ENCODE measurements at places on chromosomes 4 and X. TPM values are rescaled to one million over a fixed set of nuclear protein-coding genes. Genes with fewer than 3 reads are reported as not detected.
A peak's percentile ranks its signal among the peaks of the same experiment; 100 is the strongest.

GRCh38 chr4:2886622-2887021 is 43.0 kb downstream of the ADD1 start:
- H3K4me3 ChIP-seq, result no peak overlapping the region
- H3K36me3 ChIP-seq, result peaks cover 19% of the 10 kb centered on the region
- no peak for DNase-seq
- no peaks in the 10 kb centered on the region for H3K27me3 ChIP-seq
- no peak overlapping the region for H3K27ac ChIP-seq
- peaks cover 6% of the 10 kb centered on the region for H3K4me1 ChIP-seq

- peaks cover 2% of the 10 kb centered on the region for H3K36me3 ChIP-seq
- peak overlapping the region; percentile 11 for H3K4me3 ChIP-seq
- no peak overlapping the region for H3K27ac ChIP-seq
- no peak for DNase-seq
Observed at GRCh38 chr4:99965674-99966350, 15.7 kb upstream of the H2AZ1 start.

DNA sequence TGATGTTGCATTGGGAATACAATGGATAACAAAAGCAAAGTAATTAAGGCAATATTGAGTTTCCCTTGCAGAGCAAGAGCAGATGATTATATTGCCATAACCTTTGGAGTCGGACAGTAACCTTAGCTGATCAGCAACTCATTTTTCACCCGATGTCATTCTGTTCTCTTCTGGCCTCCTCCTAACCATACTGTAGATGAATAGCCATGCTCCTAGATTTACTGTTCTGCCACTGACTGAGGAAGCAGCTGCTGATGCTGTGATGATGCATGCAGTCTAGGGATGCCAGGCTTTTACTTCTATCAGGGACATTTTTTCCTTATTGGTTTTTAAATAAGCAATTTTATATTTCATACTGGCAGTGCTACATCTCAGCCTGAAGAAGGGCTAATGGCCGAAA is 443.9 kb downstream of the GPAT3 start:
- H3K4me1 ChIP-seq, result no peaks in the 10 kb centered on the region
- no peaks in the 10 kb centered on the region for H3K36me3 ChIP-seq
- no peak overlapping the region for H3K27ac ChIP-seq
- H3K4me3 ChIP-seq, result no peak overlapping the region

GRCh38 chr4:2350982-2351381 is 67.5 kb downstream of the ZFYVE28 start:
- peak; percentile 9 for DNase-seq
- no peaks in the 10 kb centered on the region for H3K27me3 ChIP-seq
- H3K4me1 ChIP-seq, result peaks cover 9% of the 10 kb centered on the region
- no peaks in the 10 kb centered on the region for H3K36me3 ChIP-seq
- H3K4me3 ChIP-seq, result no peak overlapping the region

GRCh38 chrX:39779952-39780783 is 317.6 kb downstream of the BCOR start:
- H3K4me3 ChIP-seq, result no peak overlapping the region
- no peaks in the 10 kb centered on the region for H3K36me3 ChIP-seq
- peaks cover 4% of the 10 kb centered on the region for H3K27me3 ChIP-seq
- DNase-seq, result no peak

The FGFBP2 gene
- total RNA-seq, result 23.9 TPM

Data from activated naive CD8-positive, alpha-beta T cell treated with anti-CD3 and anti-CD28 coated beads, Interleukin-2, amount 10 ng/mL, durations not matched to agents 7 days and 5 days (primary cell).